Mammary epithelial cell (primary cell): ENCODE measurements at places on chromosomes 12 and 14.

DNA sequence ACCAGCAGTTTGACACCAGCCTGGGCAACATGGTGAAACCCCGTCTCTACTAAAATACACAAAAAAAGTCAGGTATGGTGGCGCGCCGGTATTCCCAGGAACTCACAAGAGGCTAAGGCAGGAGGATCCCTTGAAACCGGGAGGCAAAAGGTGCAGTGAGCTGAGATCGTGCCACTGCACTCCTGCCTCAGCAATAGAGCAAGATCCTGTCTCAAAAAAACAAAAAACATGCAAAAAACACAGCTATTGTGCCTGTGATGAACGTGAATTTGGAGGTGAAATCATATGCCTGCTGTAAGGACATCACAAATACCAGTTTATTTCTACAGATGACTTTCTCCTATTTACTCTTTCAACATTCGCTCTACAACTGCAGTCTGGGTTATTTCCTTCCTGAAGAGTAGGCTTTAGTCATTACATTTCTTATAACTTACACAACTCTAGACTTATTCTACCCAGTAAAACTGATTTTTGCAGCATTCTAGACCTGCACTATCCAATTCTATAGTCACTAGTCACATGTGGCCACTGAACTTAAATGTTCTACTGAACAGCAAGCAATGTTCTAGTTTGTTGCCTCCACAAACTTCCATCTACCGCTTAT lies 48.3 kb downstream of the HNRNPC start:
- no peak for DNase-seq

DNA sequence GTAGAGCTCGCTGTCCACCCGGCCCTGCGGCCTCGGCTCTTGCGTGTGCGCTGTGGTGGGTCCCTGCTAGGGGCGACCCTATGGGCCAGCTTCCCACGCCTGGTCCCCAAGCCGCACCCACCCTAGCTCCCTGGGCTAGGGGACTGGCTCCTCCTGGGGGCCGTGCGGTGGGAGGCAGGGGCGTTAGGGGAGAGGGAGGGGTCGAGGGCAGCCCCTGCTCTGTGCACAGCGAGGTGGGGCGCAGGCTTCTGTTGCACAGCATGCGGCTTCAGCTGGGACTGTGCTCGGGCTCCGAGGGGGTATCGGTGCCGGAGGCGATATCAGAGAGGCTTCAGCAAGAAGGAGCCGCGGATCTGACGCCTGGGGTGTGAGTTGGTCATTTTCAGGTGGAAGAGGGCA lies 86.1 kb downstream of the ALG10 start:
- DNase-seq, result no peak

GRCh38 chr12:58880639-58881038 lies 39.7 kb downstream of the LRIG3 start:
- no peak for DNase-seq

DNA sequence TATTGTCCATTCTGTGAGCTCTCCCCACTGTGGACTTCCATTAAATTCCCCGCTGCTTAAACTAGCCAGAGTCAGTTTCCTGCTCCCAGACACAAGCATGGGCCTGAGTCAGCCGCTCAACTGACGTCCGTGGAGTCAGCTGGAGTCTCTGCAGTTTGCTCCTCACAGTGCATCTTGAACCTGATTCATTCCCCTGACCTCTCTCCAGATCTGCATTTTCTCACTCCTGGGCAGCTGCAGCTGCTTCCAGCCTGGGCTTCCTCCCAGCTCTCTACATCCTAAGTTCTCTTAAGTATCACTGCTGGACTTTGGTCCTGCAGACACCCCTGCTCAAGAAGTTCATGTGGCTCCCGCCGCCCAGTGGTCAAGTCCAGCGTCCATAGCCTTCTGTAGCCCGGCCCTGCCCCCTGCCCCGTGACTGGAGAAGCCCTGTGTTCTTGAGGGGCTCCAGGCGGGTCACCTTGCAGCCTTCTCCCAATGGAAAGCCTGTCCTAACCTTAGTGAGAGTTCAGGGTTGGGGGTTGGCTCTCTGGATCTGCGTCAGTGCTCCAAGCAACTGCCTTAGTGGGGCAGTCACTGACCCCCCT lies 20.0 kb downstream of the NFKBIA start:
- no peak for DNase-seq

- DNase-seq, result no peak
These were observed 393.5 kb downstream of the PCNX1 start for GRCh38 chr14:71300566-71301330.

DNA sequence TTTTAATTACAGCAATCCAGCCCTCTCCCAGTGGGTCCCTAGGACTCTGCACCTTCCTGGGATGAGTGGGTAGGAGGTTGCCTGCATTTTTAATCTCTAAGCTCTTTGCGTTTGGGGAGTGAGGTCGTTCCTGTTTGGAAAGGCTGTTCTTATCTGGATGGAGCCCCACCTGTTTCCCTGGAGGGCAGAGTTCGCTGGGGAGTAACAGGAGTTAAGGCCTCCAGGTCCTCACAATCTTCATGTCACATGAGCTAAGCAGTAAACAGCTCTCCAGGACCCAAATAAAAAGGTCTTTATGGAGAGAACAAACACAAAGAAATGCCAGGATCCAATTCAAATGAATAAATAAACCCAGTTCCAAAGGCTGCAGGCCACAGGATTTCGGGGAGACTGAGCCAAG lies 56.0 kb upstream of the RFLNA start:
- no peak for DNase-seq

DNA sequence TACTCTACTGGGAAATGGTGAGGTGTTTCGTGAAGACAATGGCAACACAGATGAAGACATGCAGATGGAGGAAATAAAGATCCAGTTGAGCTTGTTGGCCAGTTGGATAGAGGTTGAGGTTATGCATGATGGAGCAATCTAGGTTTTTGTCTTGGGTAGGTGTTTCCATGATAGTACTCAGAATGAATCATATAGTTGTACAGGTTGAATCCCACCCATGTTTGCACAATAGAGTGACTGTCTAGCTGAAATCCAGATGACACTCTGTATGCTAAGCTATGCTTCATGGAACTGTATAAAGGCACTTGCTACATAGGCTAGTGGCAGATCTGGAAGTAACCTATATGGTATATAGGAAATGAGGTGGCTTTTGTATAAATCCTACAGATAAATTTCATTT lies 264.9 kb downstream of the NAV3 start:
- DNase-seq, result peak; percentile 78

- DNase-seq, result no peak
These were observed 438.9 kb downstream of the NAV3 start for GRCh38 chr12:78269620-78270019.

DNA sequence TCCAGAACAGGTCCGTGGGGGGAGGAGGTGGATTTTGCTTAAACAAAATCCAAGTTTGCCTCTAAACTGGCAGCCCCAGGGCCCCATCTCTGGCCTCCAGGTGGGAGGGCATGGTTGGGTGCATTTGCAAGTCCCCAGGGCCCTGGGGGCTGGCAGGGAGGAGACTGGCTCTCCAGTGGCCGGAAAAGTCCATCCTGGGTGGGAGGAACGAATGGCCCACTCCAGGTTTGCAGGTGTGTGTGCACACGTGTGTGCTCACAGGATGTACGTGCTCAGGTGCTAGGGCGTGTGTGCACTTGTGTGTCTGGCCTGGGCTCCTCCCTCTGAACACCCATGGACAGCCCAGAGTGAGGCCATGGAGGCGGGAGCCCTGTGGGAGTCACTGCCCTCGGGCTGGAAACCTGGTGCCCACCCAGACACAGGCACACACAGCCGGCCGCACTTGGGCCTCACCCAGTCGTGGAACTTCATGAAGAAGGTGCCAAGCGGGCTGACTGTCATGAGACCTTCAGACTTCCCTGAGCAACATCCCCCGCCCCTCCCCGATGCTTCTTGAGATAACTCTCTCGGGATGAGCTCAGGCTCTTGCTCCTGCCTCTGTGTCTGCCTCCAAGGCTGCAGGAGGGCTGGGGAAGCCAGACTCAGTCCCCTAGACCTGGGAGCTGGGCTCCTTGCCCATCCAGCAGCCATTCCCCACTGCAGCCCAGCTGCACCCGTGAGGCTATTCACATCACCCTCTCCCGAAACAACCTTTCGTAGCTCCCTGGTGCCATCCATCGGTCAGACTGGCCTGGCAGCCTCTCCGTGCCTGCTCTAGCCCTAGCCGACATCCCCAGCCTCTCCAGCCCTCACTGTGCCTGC lies 9.4 kb downstream of the AHNAK2 start:
- DNase-seq, result peak; percentile 95

- no peak for DNase-seq
These were observed 59.4 kb upstream of the KCNMB4 start for GRCh38 chr12:70306676-70307075.

GRCh38 chr14:90536092-90536491 lies 139.3 kb downstream of the CALM1 start:
- DNase-seq, result no peak

DNA sequence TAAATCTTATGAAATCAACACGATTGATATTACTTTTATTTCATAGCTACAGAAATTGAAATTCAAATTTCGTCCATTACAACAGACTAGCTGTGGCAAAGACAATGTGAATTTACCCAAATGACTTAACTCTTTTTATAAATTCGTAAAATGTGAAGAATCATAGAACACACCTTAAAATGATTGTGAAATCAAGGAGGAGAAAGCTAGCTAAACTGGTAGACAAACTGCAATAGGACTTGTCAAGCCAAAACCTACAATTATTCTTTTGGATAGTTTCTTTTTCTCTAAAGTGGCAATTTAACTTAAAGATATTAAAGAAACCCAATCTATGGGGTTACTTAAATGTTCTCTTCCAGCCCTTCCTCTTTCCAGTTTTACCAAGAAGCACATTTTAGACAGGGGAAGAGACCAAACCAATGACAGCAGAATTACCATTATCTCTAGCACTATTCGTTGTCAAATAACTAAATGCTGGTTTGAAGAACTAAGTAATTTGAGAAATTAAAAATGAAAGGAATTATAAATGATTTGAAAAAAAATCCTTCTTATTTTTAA lies 807 bp upstream of the SLC16A7 start:
- DNase-seq, result no peak

GRCh38 chr12:113935459-113935858 lies 30.7 kb downstream of the RBM19 start:
- DNase-seq, result no peak

DNA sequence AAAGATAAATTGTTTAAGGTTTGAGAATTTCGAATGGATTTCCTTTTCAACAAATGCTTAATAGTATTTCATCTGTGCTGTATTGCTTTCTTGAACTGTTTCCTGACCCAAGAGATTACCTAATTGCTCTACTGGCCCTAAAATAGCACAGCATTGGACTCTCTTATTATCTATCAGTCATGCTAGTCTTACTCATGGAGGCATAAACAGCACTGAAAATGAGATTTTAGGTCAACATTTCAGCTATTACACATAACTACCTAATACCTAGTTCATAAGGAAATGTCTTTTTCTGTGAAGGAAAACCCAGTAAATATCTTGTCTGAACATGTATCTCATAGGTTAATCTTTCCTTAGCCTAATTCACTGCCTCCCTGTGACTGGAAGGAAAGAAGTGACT lies 4.3 kb upstream of the ABCD2 start:
- peak; percentile 50 for DNase-seq

DNA sequence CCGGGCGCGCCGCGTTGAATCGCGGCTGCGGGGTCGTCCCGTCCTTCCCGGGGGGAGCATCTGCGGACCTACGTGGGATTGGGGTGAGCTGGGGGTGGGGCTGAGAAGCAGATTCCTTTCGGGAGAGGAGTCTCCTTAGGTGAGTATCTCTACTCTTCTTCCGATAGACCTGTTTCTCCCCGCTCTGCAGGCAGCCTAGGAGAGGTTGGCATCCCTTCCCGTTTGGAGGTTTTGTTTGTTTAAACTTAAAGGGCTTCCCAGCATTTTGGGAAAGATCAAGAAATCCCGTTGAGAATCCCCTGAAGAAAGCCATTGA lies 411 bp downstream of the TTLL5 start:
- no peak for DNase-seq

- no peak for DNase-seq
These were observed 106.7 kb downstream of the RPS29 start for GRCh38 chr14:49479432-49479831.

DNA sequence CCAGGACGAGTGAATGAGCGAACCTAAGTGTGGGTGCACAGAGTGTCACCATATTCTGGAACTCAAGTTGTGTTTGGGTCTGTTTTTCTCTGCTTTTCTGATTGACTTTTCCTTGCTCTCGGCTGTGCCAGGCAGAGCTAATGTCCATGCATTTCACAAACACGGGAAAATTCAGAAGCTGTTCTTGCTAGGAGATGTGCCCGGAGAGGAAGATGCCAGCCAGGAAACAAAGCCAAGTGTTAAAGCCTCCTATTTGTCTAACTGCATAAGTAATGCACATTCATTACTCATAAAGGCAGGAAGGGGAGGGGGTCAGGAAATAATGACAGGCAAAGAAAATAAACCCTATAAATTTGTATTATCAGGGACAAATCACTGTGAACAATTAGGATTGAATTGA lies 250.4 kb upstream of the SFSWAP start:
- no peak for DNase-seq

DNA sequence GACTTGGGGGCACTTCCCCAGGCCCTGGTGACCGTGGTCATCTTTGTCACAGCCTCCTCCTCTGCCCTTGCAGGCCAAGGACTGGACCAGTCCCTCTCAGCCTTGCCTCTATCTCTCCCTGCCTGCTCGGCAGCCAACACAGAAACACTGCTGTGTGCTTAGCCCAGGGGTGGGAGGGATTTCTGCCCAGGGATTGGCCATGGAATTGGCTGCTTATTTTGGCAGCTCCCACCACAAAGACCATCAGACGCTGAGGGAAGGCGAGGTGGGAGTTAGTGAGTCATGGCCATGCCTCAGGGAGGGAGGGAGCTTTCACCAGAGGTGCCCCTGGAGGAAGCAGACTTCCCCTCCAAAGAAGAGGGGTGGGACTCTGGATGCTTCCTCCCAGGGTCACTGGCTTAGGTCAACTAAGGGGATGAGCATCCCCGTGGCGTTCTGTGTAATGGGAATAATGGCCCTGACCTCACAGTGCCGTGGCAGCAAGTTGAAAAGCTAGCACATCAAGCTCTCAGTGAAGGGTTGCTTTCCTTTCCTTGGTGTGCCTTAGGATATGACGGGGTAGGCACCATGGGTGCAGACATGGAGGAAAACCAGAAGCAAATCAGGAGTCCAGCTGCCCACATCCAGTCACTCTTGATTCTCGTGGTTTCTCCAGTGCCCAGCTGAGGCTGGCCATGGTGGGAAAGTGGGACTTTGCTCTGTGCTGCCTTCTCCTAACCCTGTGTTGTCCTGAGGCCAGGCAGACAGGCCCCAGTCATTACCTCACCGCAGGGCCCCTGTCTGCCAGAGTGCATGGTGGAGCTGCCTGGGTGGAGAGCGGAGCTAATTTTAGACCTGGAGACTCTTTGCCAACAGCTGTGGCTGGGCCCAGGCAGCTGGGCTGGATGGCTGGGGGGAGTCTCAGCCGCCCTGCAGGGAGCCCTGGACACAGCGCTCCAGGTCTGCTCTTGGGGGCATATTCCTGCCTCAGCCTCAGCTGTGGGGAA lies 21.4 kb downstream of the B4GALNT3 start:
- no peak for DNase-seq

- DNase-seq, result no peak
These were observed 14.1 kb downstream of the ACACB start for GRCh38 chr12:109130297-109131153.

GRCh38 chr12:75825686-75826085 lies 205.9 kb downstream of the PHLDA1 start:
- peak; percentile 95 for DNase-seq
